Activated T-cell treated with anti-CD3 and anti-CD28 coated beads for 24 hours (primary cell): ENCODE measurements at places on chromosomes 3 and 15.

DNA sequence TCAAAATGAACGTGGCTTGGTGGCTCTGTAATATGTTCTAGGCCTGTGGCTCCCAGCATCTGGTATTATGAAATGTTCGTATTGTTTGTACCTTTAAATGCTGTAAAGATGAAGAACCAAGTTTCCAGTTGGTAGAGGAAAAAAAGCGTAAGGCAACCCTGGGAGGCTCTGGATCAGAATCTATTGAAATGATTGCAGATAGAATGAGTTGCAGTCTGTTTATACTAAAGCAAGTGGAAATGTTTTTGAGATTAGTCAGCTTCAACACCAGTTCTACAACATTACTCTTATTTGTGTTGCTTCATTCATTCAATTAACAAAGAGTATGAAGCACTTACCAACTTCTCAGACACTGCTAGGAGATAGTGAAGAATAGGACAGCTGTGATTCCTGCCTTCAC lies 5.3 kb downstream of the ARL6IP5 start:
- DNase-seq: no peak

DNA sequence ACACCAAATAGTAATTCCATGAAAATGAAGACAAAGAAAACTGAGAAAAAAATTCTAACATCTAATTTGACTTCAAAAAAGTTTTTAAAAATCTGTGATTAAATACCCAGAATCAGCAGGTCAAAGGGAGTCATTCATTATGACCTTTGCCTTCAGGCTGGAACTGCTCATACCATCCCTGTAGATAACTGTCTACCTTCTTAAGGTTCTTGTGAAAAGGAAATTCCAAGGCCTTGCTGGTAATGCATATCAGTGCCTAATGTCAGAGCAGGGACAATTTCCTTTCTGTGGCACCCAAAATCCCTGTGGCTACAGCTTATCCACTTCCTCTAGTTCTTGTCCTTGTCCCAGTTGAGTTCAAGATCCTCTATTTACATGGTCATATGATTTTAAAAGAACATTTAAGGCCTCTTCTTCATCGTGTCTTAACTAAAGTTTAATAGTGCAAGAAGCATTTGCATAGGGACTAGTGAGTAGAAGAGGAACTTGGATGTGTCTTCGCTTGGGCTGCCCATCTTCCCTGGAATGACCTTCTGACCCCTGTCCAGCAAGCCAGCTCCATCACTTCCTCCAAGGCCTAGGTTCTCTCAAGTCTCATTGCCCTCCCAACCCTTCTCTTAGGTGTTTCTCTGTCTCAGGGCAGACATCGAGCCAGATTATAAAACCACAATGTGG lies 8.7 kb upstream of the PLCL2 start:
- DNase-seq: no peak

DNA sequence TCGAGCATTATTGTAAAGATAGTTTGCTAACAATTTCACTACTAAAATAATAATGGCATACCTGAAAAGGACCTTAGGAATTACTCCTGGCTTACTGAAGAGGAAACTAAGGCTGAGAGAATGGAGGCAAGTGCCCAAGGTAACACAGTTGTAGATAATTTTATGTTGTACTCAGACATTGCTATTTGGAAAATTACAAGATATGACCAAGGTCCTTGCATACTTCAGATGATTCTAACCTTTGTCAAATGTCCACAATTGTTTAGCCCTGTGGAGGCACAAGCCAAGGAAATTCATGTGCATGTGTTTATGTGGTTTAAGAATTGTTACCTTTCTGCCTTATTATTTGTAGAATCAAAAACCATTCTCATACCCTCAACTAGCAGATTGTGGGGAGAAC lies 105.7 kb downstream of the TUSC7 start:
- no peak for DNase-seq

DNA sequence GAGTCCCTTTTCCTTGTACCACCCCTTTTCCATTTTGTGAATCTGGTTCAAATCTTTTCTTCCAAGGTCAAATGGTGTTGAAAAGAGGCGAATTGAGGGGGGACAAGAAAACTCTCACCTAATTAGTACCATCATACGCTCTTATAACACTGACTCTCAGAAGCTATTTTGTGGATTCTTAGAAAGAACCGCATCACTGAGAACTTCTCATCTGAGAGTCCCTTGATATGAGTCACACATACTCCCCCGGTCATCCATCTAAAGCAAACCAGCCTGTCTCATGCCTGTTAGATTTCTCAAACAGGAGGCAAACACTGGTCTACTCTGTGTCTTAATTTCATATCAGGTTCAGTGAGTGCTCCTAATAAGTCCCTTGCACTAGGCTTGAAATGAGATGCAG lies 76.5 kb upstream of the SPRED1 start:
- no peak for DNase-seq

DNA sequence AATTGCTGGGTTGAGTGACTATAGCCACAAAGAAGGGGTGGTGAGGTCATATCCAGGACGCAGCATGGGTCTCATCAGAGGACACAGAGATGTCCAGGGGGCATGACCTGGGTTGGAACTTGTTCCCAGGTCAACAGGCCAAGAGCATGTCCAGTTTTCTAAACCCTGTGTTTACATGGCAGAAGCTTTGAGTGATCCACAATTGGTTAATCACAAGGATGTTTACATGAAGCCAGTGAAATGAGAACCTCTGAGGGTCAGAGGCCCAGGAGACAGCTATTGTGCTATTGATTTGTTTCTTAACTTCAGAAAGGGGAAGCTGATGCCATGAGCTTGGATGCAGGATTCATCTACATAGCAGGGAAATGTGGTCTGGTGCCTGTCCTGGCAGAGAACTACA lies 42.2 kb upstream of the TOPBP1 start:
- no peak for DNase-seq

- DNase-seq: no peak
These were observed 27.2 kb upstream of the ADAMTS7 start for GRCh38 chr15:78838489-78838888.

- no peak for DNase-seq
These were observed 240.7 kb downstream of the SCAPER start for GRCh38 chr15:76664411-76664810.
